GM04504 (cell line): ENCODE measurements at places on chromosomes 3 and 15.

GRCh38 chr3:180875124-180875698 is 37.3 kb upstream of the FXR1 start:
- DNase-seq, result no peak

DNA sequence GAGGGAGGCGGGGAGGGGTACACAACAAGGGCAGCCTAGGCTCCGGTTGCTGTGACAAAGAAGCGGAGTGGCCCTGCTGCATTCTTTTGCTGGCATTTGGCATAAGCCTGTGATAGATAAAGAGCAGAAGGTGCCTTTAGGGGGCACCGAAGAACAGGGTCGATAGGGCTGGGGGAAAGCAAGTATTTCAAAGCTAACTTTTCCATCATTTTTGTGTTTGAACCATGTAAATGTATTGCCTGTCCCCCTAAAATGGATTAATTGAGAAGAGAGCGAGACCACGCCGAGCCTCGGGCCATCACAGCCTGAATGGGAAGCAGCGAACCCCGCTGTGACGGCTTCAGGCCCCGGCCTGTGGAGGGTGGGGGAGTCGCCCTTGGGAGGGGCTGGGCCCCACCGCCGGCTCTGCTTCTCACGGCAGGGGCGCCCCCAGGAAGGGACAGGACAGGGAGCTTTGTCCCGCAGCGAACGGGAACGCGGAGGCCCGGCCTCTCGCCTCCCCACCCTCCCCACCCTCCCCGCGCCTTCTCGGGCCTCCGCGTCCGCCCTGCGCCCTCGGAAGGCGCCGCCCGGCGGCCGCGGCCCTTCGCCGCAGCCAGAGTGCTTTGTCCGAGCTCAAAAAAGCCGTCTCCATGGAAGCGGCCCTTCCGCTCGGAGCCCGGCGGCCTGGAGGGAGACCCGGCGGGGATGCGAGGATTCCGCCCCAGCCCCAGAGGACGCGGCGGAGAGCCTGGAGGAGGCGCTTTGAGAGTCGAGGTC is 32.4 kb upstream of the ALDH1L1 start:
- peak; percentile 22 for DNase-seq

GRCh38 chr15:42012241-42012640 is 8.6 kb downstream of the PLA2G4E start:
- DNase-seq, result no peak

GRCh38 chr15:75815811-75816719 is 27.2 kb upstream of the UBE2Q2 start:
- no peak for DNase-seq

DNA sequence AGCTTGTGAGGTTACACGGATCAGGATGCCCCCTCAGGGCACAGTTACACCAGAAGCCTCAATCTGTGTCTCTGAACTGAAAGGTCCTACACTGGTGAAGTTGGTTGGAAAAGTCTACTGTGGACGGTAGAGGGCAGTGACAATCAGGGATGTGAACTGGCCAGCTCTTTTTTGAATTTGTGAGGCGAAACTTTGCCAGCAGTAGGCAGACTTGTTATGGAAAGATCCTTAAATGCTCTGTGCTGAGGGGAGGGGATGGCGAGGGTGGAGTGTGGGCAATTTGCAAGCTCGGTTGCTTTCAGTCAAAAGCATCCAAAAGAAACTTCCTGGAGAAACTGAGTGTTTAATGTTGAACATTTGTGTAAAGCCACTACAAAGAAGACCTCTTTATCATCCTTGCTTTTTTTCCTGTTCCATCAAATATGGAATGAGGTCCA is 127.4 kb upstream of the ABHD17C start:
- peak; percentile 75 for DNase-seq

GRCh38 chr3:145639875-145640274 is 521.1 kb downstream of the PLOD2 start:
- DNase-seq, result no peak

DNA sequence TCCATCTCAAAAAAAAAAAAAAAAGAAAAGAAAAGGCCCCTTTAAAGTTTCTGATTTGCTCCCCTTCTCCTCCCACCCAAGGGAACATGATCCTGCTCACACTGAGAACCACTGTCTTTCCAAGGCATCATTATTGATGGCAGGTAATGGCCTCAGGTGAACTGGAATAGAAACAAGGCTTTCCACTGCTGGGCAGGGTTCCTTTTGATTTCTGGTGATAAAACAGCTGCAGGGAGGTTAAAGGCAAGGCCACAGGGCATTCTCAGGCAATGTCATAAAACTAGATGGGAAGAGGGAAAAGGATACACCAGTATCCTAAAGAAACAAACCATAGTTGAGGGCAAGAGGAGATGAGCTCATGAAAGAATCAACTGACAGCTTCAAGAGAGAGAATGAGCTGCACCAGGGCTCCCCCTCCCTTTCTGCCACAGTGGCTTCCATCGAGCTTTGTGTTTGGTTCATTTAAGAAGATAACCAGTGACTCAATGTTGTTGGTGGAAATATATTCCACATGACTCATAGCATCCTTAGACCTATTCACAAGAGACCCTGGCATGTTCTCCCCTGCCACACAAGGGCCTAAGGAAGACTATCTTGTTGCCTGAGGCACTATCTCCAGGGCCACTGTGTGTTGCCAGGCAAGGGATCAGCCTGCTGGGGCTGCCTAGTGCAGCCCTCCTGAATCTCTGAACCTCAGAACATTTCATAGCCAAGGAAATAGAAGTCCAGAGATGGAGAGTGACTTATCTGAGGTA is 86.4 kb downstream of the WDR76 start:
- DNase-seq, result peak; percentile 85

GRCh38 chr15:83474578-83474977 is 27.4 kb downstream of the SH3GL3 start:
- no peak for DNase-seq

GRCh38 chr15:31457161-31457560 is 130.5 kb downstream of the KLF13 start:
- peak; percentile 69 for DNase-seq

- DNase-seq, result no peak
Measured at GRCh38 chr3:150059729-150060128, 89.0 kb upstream of the PFN2 start.

GRCh38 chr3:14156843-14157561 is 21.4 kb downstream of the XPC start:
- no peak for DNase-seq

DNA sequence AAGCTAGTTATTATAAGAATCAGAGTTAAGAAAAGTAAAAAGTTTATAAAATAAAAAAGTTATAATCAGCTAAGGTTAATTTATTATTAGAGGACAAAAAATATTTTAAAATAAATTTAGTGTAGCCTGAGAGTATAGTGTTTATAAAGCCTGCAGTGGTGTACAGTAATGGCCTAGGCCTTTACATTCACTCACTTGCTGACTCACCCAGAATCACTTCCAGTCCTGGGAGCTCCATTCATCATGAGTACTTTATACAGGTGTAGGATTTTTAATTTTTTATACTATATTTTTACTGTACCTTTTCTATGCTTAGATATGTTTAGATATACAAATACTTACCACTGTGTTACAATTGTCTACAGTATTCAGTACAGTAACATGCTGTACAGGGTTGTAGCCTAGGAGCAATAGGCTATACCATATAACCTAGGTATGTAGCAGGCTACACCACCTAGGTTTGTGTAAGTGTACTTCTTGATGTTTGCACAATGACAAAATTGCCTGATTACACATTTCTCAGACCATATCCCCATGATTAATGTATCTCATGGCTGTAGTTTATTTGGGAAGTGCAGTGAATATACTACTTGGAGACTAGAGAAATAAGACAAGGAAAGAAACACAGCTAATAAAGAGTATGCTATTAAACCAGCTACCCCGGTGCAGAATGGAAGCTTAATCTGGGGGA is 101.9 kb upstream of the GALNT15 start:
- DNase-seq, result no peak

DNA sequence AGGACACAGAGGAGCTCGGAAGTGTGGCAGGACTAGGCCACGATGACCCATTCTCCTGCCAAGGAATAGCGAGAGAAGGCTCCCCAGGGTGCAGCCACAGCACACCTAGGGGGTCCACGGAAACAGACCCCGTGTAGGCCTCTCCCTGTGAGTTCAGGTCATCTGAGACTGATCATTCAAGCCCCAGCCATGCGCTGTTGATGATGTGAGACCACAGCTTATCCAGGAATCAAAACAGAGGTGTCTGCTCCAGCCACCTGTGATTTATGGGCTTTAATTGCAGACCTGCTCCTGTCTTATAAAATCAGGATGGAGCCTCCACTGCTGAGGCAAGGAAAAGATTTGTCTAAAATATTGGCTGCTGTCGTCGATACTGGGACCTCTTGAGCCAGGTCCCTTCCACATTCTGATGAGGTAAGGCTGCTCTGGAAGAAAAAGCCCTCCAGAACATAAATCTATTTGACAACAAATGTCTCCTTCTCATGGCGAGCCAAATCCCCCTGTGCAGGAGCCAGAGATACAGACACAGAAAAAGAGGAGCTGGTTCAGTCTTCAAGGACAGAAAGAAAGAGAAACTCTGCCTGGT is 186.7 kb downstream of the TJP1 start:
- DNase-seq, result no peak

- no peak for DNase-seq
Measured at GRCh38 chr15:94265982-94266381, 34.6 kb downstream of the MCTP2 start.

DNA sequence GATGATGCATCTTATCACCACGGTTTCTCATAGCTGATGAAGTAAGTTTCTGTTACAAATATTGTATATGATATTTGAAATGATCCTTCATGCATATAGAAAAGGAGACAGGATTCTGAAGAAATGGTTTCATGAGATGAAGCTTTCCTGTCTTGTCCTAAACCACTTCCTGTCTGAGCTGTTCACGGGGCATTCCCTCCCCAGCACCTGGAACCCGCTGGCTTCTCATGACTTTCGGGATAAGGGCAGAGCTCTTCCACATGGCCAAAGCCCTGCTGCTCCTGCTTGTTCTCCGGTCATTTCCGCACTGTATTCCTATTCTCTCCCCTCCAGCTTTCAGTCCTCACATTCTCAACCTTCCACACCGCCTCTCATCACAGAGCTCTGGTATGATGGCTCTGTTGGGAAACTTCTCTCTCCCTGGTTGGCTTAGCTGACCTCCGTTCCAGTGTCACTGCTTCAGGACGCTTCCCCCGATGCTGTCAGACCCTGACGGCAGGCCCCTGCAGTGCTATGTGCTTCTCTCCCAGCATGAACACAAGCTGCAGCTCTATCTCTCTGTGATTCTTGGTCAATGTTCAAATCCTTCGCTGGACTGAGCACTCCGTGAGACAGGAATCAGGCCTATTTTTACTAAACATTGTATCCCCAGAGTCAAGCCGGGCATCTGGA is 86.9 kb upstream of the HERC1 start:
- DNase-seq, result no peak

DNA sequence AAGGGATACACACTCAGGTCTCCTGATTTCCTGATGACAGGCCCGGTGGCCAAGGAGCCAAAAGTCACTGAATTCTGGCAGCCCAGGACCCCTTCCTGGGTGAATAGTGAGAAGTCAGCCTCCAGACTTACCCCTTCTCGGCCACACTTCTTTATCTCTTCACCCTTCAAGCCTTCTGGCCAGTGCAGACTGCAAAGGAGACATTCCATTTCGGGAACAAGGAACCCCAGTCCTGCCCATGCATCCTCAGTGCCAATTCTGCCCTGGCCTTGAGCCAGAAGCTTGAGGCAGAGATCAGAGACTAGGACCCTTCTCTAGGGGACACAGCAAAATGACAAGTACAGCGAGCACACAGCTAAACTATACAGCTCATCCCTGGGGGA is 28.8 kb downstream of the GRAMD2A start:
- DNase-seq, result no peak

DNA sequence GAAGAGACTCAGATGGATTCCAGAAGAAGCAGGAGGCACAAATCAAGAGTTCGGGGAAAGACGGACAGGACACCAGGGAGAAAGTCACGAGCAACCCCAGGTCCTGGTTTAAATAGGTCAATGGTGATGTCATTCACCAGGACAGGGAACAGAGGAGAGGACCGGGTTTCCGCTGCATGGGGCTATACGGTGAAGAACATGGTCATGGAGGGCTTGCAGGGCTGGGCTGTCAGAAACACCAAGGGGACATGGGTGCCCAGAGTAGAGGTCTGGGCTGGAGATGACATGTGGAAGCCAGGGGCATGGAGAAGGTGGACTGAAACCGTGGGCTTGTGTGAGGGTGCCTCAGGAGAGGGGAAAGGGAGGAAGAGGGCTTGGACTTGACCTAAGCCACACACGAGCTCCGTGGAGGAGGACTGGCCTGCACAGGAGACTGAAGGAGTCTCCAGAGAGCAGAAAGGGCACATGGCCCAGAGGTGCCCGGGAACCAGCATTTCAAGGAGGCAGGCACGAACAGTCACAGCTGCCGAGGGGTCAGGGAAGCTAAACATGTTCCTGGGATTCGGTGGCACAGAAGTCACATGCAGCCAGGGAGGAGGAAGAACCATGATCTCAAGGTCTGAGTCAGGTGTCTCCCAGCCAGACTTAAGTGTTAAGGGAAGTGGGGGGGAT is 54.2 kb upstream of the RPL32 start:
- DNase-seq, result no peak

- peak; percentile 70 for DNase-seq
Measured at GRCh38 chr3:58271901-58272501, 34.0 kb upstream of the RPP14 start.

DNA sequence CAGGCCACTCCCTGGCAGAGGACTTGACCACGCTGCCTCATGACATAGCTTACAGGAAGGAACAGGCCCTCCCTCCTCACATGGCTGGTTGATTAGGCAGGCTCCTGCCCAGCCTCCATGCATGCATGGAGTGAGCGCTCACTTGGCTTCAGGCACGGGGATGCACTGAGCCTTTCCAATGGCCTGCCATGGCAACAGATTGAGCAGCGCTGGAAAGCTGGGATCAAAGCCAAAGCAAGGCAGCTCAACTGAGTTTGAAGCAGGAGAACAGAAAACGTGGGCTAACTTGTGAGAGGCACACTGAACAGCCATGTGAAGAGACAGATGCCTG is 5.9 kb upstream of the GRAMD2A start:
- DNase-seq, result peak; percentile 76

DNA sequence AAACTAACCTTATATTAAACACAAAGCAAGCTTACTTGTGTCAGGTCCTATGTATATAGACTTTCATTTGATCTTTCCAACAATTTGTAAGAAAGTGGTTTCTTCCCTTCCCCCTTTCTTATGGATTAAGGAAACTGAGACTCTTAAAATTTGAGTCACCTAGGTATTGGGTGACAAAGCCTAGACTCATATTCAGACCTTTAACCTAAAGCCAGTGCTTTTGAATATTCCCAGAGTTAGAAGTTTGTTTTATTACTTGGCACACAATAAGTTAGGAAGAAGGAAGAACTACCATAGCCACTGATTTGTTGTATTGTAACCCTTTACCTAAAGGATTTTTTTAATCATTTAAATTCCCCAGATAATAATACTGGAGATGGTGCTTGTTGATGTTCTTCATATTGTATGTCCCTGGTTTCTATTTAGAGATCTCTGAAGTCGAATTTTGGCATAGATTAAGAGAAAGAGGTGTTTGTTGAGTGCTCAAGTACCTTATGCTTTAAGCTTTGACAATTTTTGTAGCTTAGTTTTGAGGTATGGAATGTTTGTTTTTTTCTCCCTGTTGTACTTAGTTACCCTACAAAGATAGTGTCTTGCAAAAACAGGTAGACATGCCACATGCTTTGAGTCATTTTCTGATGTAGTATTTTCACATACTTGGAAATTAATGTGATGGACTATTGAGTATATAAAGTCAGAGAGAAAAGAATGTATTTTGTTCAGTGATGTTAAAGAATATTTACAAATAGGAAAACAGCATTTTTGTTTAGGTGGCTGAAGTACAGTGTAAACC is 11.2 kb downstream of the TSC22D2 start:
- no peak for DNase-seq
